ENCODE measurements at places on chromosomes 3 and 15.

GRCh38 chr15:58465866-58466517, 34.2 kb downstream of the LIPC start:
- no peak for DNase-seq

DNA sequence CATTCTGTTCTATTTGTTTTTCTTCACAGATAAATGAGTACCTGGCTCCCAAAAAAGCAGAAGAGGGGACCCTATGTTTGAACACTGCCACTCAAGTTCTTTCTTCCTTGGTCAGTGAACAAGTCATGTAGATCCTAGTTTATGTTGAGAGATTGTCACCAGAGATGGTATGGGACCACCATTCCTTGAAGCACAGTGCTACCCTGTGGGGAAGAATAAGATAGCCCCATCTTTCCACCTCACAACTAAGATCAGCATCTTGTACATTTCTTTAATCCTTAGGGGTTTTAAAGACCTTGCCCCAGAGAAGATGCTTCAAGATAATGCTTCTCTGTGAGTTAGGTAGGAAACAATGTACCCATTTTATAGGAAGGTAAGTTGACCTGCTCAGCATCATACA, 233.5 kb upstream of the WNT5A start:
- peak; percentile 62 for DNase-seq

DNA sequence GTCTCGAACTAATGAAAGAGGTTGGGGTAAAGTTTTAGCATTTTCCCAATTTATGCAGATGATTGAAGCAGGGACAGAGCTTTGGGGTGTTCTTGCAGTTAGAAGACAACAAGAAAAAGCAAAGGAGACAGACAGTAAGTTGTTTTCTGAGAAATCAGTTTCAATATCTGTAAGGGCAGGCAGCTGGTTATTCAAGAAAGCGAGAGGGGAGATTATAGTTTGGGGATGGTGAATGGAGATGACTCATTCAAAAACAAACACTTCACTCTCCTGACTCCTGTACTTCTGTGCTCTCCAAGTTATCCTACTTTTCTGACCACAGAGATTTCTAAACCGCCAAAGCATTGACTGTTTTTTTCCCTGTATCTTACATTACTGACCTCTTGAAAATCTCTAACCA, 352.0 kb downstream of the GAP43 start:
- peak; percentile 80 for DNase-seq

DNA sequence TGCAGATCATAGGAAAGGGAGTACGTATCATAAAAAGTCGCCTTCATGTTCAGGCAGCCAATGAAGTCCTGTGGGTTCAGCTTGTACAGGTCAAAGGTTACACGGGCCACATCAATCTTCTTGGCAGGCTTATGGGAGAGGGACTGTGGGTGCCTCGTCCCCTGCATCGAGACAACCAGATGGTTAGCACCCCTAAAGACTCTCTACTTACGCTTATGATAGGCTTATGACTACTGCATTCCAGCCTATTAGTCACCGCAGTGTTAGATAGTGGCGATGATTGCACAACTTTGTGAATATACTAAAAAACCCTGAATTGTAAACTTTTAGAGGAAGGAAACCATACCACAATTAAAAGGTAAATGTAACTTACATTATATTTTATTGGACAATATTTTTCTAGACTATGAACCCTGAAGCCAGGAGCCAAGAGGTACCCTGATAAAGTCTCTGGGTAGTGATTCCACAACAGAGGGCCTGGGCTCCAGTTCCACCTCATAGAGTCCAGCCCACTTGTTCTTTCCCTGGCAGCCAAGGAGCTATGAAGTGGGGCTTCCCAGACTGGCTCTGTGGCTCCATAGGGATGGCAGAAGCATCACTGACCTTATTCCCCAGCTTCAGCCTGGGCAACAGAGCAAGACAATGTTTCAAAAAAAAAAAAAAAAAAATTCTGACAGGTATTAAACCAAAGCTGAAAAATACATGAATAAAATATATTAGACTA, 2.5 kb upstream of the FANCD2 start:
- DNase-seq = peak; percentile 78

DNA sequence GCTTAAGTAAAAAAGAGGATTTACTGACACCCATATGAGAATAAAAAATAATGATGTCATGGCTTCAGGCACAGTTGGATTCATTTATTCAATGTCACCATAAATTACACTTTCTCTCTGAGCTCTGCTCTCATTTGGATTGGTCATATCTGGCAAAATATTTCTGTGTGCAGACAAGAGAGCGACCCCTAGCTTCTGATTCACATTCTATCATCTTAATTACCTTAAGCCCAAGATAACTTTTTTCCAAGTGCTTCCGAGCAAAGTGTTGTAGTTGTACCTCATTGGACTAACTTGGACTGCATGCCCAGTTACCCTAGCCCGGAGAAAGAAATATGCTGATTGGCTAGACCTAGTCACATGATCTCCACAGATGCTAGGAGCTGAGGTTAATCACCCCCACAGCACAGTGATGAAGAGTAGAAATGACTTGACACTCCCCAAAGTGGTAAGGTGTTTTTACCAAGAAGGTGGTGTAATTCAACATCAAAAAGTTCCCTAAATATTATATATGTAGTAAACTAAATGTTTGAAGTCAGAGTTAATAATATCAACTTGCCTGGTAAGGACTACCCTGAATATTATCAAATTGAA, 552.2 kb upstream of the SUCLG2 start:
- DNase-seq = no peak

DNA sequence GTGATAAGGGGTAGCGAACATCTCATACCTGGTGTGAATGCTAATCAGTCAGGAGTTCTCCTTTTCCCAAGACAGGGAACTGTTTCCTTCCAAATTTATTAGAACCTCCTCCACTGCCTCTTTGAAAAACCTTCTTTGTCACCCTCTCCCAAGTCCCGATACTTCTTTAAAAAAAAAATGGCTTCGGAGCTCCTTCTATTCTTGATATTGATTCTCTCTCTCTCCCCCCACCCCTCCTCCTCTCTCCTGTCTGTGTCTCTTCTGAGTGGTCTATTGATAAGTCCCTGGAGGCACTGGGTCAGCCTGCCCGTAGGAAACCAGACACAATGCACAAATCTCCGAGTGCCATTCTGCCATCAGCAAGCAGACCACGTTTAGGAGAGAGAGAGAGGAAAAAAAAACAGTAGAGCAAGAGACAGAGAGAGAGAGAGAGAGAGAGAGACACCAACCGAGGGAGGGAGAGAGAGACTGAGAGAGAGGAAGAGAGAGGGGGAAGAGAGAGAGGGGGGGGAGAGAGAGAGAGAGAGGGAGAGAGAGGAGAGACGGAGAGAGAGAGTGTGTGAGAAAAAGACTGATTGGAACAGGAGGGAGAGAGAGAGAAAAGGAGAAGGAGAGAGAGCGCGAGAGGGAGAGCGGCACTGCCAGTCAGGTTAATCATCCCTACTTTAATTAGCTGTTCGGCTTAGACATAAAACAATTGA, 160.9 kb downstream of the TIGIT start:
- peak; percentile 6 for DNase-seq

- DNase-seq = peak; percentile 53
Observed at GRCh38 chr3:105868431-105868741, 426 bp downstream of the CBLB start.

DNA sequence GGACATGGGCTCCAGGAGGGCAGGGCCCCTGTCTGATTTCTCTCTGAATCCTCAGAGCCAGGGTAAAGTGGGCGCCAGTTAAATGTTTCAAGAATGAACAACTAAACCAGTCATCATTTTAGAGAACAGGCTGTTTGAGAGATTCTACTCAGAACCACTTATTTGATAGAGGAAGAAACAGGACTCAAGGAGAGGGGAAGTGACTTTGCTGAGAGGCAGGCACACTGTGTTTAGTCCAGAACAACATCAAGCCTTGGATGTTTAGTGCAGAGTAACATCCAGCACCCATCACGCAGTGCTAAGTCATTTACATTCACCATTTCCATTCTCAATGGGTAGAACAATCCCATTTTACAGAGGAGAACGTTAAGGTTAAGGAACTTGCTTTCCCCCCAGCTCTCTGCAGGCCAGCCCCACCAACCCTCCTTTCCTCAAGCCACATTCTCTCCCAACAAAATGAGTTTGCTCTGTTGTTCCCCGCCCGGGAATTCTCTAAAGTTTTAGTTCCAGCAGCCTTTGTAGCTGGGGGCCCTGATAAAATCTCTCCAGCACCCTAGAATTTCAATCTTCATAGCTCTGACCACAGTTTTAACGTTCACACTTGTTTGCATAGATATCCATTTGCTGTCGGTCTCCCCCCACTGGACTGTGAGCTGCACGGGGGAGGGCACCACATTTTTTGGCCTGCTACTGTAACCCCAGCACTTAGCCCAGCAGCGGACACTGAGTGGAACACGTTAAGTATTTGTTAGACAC, 962 bp downstream of the NMNAT3 start:
- no peak for DNase-seq

- DNase-seq = no peak
Observed at GRCh38 chr15:56892659-56893363, 25.6 kb upstream of the TCF12 start.

DNA sequence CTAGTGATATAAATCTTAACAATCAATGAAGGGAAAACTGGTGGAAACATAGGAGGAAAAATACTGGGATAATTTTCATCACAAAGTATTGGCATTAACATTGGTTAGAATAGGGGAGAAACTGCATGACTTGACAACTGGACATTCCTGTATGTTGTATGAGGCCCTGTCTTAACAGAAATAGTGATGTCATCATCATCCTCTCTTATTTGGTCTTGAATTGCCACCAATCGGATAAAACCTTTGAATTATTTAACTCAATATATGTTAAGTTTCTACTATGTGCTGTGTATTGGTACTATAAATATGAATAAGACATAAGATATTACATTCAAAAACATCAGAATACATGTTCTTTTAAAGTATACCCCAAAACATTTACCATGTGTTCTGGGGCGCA, 130.1 kb upstream of the CCDC54 start:
- DNase-seq = no peak

DNA sequence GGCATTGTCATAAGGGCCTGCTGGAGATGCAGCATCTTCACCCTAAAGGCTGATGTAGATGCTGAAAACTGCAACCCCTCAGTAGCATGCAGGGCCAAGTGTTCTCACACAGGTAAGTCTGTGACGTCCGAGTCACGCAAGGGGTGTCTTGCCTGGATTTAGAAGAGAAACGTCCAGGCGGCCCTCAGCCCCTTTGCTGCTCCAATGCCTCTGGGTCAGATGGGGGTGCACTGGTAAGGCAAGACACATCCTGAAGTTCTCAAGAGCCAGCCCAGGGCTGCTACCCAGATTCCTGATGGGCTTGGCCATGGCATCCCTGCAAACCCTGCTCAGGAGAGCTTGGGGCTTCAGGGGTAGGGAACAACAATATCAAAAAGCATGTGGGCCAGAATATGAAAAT, 25.4 kb downstream of the ONECUT1 start:
- DNase-seq = no peak

- DNase-seq = peak; percentile 76
Observed at GRCh38 chr15:39976291-39977274, 42.7 kb downstream of the EIF2AK4 start.

DNA sequence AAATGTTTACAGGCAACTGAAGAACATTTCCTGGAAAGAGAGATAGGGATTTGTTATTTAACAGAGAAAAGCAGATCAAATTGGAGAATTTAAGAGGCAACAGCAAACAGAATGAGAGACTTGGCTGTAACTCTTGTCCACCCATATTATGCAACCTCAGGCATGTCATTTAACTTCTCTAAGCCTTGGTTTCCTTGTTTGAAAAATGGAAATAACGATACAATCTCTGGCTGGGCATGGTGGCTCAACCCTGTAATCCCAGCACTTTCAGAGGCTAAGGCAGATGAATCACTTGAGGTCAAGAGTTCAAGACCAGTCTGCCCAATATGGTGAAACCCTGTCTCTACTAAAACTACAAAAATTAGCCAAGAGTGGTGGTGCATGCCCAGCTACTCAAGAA, 23.7 kb downstream of the ARRDC4 start:
- no peak for DNase-seq

DNA sequence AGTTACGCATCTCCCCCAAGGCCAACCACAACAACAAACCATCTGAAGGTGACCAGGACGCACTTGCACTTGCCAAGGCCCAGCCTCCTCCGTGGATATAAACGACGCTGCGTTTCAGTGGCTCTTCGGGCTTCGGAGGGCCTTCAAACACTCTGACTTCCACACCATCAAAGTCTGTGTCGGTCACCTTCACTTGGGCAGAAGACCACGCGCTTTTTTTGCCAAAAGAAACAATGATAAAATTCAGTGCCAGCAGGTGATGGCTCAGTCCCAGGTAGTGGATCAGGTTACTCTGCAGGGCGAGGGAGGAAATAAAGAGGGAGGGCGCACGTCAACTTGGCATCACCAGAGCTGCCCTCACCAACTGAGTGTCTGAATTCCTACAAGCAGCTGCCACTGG, 63.0 kb downstream of the NCEH1 start:
- DNase-seq = no peak

GRCh38 chr3:112650482-112650881, 9.5 kb upstream of the CCDC80 start:
- peak; percentile 72 for DNase-seq

GRCh38 chr3:43996379-43997301, 245.0 kb upstream of the TOPAZ1 start:
- peak; percentile 21 for DNase-seq

GRCh38 chr3:27561576-27561975, 77.4 kb upstream of the SLC4A7 start:
- DNase-seq = no peak

DNA sequence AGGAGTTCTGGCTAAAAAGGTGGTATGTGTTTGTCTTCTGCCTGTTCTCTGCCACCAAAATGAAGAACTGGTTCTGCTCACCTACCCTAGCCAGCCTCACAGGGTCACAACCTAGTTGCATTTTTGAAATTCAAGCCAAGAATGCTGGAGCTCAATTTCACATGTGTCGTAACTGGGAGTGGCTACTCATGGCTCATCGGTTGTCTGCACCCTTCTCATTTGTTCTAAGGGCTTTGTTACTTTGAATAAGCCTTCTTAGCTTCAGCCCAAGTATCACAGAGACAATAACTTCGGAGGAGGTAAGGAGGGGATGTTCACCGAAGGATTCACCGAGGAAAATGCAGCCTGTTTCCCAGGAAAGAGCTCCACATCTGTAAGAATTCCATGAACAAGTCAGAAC, 134.3 kb upstream of the RARB start:
- peak; percentile 14 for DNase-seq

- DNase-seq = no peak
Observed at GRCh38 chr15:83098079-83098478, 9.4 kb upstream of the TM6SF1 start.

DNA sequence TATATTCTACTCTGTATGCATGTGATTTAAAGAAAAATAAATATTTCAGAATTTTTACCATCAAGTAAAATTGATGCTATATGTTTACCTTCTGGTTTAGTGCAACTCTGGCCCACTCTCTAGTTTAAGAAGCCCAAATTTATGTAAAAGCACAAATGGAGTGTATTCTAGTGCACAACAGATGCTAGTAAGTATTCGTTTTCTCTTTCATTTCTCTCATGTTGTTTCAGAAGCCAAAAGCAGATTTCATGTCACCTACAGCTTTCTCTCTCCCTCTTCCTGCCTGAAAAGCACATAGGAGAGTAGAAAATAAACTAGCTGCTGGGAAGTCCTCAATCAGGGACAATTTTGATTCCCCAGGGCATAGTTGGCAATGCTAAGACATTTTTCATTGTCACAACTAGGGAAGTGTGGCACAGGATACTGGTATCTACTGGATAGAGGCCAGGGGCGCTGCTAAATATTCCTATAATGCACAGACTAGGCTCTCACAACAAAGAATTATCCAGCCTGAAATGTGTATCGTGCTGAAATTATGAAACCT, 147.4 kb upstream of the ARHGEF26 start:
- no peak for DNase-seq

- no peak for DNase-seq
Observed at GRCh38 chr3:32954506-32954905, 3.1 kb downstream of the CCR4 start.

Measured in fibroblast of skin of right biceps (primary cell).